Endodermal cell (in vitro differentiated cells): ENCODE measurements at places on chromosomes 12 and 14. TPM values are rescaled to one million over a fixed set of nuclear protein-coding genes. Genes with fewer than 3 reads are reported as not detected.
A peak's percentile ranks its signal among the peaks of the same experiment; 100 is the strongest.

GRCh38 chr12:112792301-112792700, 753 bp downstream of the RPH3A start:
- peak; percentile 49 for DNase-seq

- DNase-seq, result no peak
Observed at GRCh38 chr14:42642787-42643186, 1036.1 kb downstream of the LRFN5 start.

DNA sequence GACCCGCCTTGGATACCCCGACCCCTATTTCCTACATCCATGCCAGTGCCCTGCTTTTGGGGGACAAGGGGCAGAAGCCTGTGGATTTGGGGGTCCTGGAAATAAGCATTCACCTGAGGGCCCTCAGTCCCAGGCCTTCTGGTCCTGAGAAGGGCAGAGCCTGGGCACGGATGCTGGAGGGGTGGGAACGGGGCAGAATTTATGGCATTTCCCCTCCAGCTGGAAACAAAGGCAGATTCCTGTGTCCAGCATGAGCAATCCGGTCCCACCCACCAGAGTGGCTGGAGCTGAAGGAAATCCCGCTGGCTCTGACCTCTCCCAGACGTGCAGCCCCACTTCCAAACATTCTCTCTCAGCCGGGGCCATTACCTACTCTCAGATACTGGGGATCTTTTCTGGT, 9.3 kb downstream of the ANKRD33 start:
- no peak for DNase-seq

SYNDIG1L gene
- 1.2 and 2.0 TPM in 2 replicates for total RNA-seq

DNA sequence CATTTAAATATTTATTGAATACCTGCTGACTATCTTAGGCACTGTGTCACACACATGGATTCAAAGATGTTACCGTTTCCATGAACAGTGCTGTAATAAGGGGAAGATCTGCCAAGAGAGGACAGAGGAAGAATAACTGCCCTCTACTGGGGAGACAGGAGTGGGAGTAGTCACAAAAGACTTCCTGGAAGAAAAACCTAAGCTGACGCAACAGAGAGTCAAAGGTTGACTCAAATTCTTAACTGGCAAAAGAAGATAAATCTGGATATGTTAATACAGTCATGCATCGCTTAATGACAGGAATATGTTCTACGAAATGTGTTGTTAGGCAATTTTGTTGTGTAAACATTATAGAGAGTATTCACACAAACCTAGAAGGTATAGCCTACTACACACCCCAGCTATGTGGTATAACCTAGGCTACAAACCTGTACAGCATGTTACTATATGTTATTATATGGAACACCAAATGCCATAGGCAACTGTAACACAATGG, 51.5 kb downstream of the DCAF5 start:
- no peak for DNase-seq

FLVCR2 gene
- 6.2 to 9.2 TPM (median 8.4 TPM) in 3 replicates for total RNA-seq

GRCh38 chr14:104138718-104139459, 502 bp downstream of the KIF26A start:
- DNase-seq, result peak; percentile 72

DNA sequence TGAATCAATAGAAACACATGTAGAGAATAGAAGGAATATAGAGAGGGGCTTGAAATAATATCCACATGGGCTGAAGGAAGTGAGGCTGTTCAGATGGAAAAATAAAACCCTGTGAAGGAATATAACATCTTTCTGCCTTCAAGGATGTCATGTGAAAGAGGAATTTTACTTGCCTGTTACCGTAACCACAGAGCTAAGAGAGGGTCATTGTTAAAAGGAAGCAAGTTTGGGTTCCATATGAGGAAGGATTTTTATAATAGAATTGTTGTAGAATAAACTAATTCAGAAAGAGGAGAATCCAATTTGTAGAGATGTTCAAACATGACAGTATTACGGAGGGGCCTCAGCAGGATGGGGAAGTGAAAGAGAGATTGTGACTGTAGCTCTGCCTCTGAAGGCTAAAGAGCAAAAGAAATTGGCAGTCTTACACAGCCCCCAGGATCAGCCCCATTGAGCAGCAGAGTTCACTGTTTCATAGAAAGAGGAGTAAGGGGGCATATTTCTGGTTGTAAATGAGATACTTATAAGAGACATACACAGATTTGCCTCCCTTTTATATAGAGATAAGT, 41.8 kb upstream of the PTPRR start:
- no peak for DNase-seq

- no peak for DNase-seq
Observed at GRCh38 chr14:83860631-83861155, 1669.3 kb upstream of the FLRT2 start.

DNA sequence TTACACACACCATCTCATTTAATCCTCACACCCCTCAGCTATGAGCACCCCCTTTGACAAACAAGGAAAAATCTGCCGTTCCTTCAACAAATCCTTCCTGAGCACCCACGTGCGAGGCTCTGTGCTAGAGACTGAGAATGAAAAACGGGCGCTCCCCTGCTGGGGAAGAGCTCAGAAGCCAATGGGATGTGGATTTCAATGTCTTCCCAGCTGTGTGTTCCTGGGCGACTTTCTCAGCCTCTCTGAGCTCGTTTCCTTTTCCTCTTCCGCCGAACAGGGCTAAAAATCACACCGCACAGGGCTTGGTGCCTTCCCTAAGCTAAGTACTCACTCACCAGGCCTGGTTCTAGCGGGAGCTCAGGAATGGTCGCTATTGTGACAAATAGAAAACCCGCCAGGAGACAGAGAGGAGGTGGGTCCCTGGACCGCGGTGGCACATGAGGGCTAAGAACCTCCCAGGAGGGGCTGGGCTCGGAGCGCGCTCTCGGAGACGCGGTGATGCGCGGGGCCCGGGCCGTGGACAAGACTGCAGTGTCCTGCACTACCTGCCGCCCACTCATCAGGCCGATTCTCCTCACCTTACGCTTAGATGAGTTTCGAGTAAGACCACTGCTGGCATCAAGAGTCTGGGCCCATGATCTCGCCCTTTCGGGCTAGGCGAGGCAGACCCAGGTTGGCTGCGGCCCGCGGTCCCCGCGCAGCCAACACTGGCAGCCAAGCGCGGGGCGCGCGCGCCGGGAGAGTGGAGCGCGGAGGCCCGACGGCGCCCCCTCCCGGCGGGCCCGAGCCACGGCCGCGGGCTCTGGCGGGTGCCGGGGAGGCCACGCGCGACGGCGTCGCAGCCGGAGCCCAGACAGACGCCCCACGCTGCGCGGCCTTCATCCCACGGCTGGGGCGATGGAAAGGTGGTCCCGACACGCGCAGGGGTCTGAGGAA, 17.0 kb downstream of the ZDHHC22 start:
- DNase-seq, result peak; percentile 81

GRCh38 chr12:130622803-130623202, 93.3 kb downstream of the RIMBP2 start:
- DNase-seq, result no peak

GRCh38 chr12:53811606-53812005, 59.8 kb upstream of the CISTR start:
- DNase-seq, result no peak

- DNase-seq, result no peak
Observed at GRCh38 chr14:34359420-34360117, 102.5 kb downstream of the SPTSSA start.

DNA sequence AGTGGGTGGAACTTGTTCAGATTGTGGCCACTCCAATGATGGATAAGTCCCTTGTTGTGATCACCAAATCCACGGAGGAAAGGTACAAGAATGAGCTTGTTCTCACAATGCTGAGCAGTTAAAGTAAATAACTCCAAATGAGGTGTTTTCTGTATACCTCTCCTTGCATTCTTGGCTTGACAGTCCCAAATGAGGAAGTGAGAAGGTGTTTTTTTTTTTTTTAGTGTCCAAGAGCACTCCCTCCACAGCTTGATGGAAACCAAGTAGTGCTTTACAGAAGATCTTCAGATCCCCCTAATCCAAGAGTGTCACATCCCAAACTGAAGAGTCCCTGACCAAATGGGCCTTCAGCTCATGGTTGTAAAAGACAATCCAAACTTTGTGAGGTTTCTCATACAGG, 153.6 kb downstream of the ATP23 start:
- DNase-seq, result no peak
